ENCODE measurements at places on chromosomes 7 and 10.

DNA sequence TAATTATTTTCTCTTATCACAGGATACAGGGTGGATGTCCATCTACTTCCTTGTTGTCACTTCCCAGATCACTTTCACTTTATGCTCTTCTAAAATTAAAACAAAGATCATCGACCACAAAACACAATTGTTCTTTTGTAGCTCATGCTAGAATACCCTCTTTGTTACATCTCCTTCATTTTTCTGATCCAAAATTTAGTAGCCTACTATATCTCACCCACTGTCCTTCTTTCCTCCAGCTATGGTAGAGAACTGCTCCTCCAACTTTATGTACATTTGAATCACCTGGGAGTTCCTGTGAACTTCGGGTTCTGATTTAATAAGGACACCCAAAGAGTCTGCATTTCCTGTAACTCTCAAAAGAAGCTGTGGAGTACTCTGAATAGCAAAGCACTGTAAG, 1.2 kb upstream of the AHR start:
- DNase-seq = no peak

- DNase-seq = no peak
Measured at GRCh38 chr10:79344502-79345195, 2.6 kb upstream of the PPIF start.

DNA sequence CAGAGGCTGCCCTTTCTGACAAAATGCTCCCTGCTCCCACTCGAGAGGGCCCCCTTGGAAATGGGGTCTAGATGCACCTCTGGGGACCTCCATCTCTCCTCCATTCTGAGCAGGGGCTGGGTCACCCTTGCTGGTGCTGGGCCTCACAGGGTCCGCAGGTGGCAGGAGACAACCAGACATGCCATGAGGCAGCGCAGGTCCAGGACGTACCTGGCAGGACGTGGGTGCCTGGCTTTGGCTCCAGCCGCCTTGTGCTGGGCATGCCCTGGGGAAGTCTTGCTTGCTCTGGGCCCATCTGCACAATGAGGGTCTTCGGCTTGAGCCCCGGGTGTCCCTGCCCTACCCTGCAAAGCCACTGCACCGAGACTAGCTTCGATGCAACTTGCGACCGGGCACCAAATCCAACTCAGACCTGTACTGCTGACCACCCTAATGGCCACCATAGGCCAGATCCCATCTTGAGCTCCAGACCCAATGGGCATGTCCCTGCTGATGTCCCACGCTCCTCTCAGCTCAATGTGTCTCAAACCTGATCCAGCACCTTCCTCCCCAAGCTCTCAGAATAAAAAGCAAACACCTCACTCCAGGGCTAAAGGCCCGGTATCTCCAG, 107.0 kb downstream of the FAM53B start:
- no peak for DNase-seq

DNA sequence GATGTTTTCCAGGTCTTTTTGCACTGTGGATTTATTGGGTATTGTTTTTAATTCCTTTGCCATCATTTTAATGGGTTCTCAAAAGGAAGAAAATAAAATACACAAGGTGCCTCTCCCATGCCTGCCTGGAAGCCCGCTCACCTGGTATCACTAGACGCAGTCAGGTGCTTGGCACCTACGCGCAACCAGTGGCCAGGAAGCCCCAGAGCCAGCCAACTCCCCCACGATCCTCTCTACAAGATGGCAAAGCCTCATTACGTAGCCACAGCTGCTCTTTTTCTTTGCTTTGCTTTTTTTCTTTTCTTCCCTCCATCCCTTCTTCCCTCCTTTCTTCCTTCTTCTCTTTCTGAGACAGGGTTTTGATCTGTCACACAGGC, 34.3 kb downstream of the BAIAP2L1 start:
- DNase-seq = no peak

- DNase-seq = no peak
Measured at GRCh38 chr7:90951229-90951628, 313.0 kb upstream of the FZD1 start.

- no peak for DNase-seq
Measured at GRCh38 chr10:116880716-116881482, 31.6 kb downstream of the ENO4 start.

DNA sequence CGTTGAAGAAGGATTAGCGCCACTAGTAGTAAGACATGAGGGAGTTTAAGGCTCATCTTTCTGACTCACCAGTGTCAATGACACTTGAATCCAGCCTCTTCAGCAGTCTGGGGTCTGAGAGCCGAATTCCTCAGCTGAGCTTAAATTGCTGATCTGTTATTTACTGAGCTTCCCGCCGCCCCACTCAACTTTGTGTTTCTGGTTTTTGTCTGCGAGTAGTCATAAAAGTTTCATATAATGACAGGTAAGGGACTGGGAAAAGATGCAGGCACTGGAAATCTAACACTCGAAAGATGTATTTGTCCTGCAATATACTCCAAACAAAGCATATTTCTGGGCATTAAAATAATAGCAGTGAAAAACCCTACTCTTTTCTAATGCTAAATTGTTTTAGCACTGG, 51.2 kb upstream of the RELN start:
- no peak for DNase-seq
